ENCODE measurements at places on chromosomes 7 and 10.
A peak's percentile ranks its signal among the peaks of the same experiment; 100 is the strongest.

DNA sequence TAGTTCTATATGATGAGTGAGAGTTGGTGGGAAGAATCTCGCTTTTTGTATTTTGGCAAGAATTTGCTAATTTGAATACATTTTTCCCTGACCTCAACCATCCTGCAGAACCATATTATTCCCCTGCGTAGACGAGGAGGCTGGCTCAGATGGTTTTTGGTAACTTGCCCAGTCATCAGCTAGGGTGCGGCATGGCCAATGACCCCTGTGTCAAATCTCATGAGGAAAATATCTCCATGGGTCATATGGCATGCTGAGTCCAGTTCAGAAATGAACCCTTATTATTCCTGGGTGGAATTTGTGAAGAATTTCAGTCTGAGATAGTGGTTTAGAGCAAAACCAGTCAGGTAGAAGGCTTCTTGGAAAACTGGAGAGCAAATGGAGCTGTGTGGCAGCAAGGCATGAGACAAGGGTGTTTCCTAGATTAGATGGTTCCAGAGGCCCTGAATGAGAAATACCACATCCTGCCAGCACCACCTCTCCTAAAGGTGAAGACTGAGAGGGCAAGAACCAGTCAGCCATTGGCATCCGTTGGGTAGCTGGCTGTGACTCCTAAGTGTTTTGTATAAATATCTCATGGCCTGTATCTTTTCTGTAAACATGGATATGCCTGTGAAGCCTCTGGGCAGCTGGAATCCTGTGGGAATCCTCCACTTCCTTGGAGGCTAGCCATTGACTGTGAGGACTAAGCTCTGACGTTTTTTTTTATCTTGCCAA, 5.8 kb upstream of the UPP1 start:
- DNase-seq: no peak

GRCh38 chr10:56035489-56035888, 325.6 kb downstream of the ZWINT start:
- no peak for DNase-seq

DNA sequence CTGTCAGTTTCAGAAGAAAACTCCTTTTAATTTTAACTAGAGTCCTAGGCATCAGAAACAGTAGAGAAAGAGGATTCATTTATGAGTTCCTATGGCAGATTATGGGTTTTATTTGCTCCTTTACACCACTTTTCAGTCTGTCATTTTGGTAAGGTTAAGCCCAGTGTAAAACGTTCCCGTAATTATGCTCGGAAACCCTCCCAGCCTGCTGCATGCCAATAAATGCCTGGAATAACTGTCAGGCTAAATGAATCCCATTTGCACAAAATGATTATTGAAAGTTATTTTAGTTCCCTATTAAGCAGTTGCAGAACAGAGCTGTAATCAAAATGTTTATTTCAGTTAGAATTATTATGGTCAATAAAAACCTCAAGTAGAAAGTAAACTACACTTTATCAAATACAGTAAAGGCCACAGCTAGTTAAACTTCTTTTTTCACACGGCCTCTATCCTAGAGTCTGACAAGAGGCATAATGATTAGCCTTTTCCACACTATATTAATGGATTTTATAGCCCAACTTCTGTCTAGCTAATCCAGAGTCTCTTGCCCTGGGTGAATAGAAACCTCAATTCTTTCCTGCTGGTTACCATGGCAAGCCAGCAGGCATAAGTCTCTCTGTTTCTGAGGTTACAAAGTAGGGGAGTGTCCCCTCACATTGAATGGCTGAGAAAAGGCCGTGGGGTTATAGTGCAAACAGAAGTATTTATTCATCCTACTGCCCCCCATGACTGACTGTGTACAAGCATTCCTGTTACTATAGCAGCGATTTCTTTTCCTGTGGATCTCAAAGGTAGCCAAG, 80.8 kb upstream of the NPVF start:
- DNase-seq: no peak

GRCh38 chr10:77279207-77279606, 358.4 kb downstream of the KCNMA1 start:
- no peak for DNase-seq

GRCh38 chr10:60236869-60237524, 152.7 kb downstream of the ANK3 start:
- DNase-seq: peak; percentile 71

DNA sequence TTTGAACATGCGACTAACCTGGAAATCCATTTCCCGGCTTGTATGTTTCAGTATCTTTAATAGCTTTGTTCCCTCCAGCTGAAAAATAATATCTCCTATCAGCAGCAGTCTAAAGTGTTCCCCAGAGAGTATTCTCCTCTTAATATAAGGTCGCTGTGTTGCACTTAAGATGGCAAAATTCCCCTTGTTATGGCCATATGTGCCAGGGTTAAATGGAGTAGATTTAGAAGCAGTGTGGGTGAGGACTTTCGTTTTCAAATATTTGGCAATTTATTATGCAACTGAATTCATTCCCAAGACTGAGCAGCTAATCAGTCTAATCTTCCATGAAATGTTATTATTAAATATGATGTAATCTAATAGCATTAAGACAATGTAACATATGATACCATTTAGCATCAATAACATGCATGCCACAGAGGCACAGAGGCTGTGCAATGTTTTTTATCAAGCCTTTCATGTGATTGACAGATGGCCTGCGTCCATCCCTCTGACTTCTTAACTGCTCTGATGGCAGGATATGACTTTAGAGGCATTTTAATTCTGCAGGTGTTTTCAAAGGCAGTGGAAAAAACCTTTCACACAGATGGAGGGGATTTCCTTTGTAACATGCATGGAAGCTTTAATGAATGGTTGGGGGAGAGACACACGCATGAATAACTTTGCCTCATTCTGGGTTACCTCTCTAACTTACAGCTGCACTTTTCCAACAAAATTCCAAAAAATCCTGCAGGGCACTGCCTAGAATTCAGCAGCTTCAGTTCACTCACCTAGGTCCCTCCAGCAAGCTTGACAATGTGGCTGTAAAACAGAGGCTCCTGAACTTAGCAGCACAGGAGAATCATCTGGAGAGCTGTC, 55.1 kb upstream of the ZPBP start:
- no peak for DNase-seq

GRCh38 chr10:116708391-116708821, 34.0 kb downstream of the HSPA12A start:
- DNase-seq: no peak

DNA sequence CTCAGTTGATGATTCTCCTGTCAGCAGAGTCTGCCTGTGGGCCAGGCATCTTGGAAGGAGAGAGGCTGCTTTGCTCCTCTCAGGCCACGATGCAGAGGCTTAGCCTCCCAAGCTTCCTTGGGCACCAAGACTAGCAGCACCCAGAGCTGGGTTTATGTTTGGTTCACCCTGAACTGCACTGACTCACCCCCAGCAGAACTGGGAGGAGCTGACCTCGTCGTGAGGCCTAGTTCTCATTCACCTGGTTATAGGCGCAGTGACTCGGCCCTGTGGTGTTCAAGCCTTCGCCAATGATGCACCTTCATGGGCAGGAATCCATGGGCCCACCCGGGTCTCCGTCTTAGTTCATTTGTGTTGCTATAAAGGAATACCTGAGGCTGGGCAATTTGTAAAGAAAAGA, 122.0 kb upstream of the ZNF438 start:
- no peak for DNase-seq

Data from globus pallidus (tissue), 1 donor.